ENCODE measurements at places on chromosomes 16 and 17.

GRCh38 chr16:3659251-3659650, 4.8 kb downstream of the DNASE1 start:
- DNase-seq, result no peak

- no peak for DNase-seq
Measured at GRCh38 chr17:58693751-58694150, 1.3 kb downstream of the RAD51C start.

DNA sequence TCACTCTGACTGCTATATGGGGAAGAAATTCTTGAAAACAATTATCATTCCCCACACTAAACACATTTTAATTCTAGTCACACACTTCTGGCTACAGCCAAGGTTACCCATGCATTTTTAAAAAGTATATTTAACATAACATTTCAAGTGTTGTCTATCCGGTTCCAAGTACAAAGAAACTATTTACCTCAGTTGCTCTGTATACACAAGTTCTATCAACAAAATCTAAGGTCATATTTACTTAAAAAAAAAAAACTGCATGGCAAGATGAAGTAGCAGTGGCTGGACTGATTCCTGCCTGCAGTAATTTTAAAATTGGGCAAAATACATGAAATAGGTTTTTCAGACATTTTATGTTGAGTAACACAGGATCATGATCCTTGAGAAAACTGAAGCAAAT, 155.9 kb upstream of the TOM1L1 start:
- no peak for DNase-seq

GRCh38 chr17:80000981-80001775, 34.5 kb downstream of the TBC1D16 start:
- no peak for DNase-seq

GRCh38 chr17:66679631-66680517, 155.0 kb upstream of the CACNG5 start:
- DNase-seq, result no peak

DNA sequence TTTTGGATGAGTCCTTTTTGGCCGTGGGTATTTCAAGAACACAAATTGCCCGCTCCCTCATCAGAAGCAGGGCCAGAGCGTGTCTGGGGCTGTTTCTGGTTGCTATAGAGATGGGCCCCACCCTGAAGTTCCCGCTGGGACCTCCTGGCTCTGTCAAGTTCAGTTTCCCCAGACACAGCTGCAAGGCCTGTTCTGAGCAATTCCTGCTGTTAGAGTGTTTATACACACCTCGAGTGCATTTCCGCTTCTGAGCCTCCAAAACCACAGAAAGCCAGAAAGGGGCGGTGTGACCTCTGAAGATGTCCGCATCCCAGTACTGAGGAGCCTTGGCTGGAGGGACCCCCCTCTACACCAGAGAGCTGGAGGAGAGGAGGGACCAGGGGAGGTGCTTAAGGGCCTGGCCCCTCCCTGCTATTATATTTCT, 9.3 kb upstream of the WBP2 start:
- DNase-seq, result no peak

DNA sequence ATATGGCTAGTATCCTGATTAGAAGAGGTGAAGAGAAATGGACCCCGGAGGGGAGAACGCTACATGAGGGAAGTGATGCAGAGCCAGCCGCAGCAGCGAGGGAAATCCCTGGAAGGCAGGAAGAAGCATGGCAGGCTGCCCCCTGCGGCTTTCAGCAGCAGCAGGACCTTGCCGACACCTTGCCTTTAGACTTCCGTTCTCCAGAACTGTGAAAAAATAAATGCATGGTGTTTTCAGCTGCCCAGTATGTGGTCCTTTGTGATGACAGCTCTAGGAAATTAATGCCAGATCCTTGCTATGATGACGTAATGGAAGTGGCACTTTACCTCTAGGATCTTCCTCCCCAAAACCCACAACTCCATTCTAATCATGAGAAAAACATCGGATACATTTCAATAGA, 9.7 kb upstream of the ZFP1 start:
- no peak for DNase-seq

DNA sequence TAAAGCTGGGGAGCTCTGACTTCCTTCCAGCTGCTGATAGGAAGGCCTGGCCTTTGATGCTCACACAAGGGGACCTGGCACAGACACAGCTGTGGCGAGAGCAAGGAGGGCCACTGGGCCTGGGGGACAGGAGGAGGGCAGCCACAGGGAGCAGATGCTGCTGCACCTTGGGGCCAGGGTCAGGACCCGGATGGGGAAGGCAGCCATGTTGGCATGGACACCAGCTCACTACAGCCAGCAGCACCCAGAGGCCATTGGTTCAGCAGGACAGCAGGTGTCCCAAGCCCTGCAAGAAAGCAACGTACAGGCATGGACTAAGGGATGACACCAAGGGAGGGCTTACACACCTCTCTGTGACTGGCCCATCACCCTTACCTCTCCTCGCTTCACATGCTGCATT, 8.0 kb upstream of the RNF112 start:
- no peak for DNase-seq

- no peak for DNase-seq
Measured at GRCh38 chr16:21654466-21654865, 2.1 kb upstream of the IGSF6 start.

DNA sequence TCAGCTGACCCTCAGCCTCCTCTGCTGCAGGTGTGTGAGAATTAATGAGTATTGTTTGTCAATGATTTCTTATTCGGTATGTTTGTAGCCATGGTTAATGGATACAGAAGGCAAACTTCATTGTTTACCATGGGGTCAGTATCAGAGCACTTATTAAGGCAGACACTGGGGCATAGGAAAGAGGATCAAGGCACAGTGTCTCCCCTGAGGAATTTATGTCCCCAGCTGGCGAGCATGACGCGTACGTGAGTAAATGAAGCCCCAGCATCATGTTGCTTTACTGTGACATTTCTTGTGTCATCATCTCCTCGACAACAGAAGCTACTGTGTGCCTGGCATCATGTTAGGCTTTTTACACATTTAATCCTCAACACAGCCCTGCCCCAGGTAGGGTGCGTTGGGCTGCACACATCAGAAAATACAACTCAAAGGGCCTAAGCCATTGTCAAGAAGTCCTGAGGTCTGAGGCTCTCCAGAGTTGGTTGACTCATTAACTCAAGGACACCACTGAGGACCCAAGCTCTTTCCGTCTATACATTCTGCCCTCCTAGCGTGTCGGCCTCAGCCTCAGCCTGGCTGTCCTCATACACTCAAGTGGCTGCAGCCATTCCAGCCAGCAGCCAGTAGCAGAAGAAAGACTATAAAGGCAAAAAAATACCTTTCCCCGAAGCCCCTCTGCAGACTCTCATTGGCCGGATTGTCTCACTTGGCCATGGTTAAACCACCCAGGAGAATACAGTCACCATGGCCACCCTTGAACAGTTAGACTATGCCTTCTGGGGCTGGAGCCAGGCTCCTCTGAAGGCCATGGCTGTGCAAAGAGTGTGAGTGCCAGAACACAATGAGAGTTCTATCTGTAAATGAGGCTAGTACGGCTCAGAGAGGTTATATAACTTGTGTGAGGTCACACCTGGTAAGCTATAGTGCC, 13.9 kb upstream of the ZCCHC14 start:
- DNase-seq, result no peak

GRCh38 chr16:22007509-22008214, at the start of gene MOSMO:
Gene MOSMO (plus strand): TSS chr16:22008111. CDS start chr16:22008302, 191 bp downstream.
- DNase-seq, result peak; percentile 50

GRCh38 chr16:63315229-63315628, 1279.0 kb upstream of the CDH8 start:
- no peak for DNase-seq

GRCh38 chr17:48374650-48375230, 55.3 kb downstream of the SKAP1 start:
- DNase-seq, result no peak

DNA sequence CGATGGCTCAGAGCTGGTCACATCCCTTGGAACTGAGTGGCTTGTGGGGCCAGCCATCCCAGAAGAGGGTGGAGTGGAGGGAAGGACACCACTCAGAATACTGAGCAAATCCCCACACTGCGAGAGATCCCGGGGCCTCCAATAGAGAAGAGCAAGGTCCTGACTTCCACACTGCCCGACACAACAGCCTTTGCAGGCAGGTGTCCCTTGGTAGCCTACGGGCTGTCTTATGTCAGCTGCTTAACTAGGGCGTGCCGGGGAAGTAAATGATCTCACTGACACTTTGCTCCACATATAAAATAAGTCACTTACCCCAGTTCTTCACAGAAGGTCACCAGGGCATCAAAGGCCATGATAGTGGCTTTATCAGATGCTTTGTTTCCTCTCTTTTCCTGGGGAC, 16.1 kb downstream of the RECQL5 start:
- no peak for DNase-seq

DNA sequence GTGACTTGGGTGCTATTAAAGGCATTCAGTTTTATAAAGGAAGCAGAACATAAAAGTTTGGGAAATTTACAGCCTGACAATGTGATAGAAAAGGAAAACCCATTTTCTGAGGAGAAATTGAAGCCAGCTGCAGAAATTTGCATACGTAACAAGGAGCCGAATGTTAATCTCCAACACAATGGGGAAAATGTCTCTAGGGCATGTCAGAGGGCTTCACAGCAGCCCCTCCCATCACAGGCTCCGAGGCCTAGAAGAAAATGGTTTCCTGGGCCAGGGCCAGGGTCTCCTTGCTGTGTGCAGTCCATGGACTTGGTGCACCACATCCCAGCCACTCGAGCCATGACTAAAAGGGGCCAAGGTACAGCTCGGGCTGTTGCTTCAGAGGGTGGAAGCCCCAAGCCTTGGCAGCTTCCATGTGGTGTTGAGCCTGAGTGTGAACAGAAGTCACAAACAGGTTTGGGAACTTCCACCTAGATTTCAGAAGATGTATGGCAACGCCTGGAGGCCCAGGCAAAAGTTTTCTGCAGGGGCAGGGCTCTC, 23.9 kb upstream of the TOM1L1 start:
- DNase-seq, result no peak

GRCh38 chr17:77153999-77154586, 13.3 kb downstream of the SEC14L1 start:
- no peak for DNase-seq

DNA sequence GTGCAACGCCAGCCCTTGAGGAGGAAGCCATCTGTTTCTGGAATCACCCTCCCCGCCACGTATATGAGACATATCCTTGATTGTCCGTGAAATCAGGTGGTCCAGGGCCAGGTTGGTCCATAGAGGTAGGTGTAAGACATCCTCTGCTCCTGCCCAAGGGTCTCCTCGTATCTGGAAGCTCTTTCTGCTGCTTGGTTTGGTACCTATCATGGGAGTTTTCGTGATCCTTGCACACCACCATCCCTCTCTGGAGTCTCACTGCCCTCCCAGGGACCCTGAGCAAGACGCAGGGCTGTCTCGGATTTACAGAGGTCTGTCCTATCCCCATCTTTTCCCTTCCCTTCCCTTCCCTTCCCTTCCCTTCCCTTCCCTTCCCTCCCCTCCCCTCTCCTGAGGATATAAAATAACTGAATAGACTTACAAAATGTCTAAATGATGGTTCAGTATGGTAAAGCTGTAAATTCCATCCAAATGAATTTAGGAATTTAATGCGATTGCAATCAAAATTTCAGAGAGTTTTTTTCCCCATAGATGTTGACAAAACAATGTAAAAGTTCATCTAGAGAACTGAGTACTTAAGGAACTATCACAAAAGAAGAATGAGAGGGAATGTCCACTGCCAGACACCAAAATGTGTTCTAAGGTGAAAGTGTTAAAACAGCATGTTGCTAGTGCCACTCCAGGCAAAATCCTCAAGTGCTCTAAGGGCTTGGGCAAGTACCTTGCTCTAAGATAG, 2.0 kb upstream of the CCDC42 start:
- DNase-seq, result no peak

DNA sequence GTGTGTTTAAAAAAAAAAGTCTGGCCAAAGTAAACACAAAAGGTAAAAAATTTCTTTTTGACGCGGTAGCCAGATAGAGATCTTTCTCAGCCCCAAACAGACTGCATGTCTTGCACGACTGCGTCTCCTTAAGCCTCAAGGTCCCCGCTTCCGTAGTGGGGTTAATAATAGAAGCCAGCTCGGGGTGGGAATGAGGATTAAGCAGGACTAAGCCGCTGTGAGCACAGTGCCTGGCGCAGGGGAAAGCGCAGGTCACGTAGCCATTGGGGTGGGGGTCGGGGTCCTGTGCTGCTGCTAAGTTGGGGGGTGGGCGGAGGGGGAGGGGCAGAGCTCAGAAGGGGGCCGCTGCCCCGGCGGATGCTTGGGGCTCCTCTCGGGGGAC, 521 bp downstream of the GGA2 start:
- DNase-seq, result no peak

DNA sequence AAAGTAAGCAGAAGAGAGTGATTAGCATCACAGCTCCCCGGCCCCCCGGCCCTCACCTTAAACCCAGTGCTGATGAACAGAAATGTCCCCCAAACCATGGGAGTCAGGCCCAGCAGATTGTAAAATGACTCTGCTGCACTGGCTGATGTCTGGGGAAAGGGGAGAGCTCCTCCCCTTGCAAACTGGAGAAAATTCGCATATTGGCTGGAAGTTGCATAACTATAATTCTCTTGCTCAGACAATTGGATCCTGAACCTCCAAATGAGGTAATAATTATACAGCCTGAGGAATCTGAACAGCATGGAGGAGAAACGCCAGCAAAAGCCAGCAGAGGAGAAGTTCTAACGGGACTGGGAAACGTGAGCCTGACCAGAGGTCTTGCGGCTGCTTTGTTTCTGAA, 109.7 kb downstream of the C16orf95 start:
- no peak for DNase-seq

GRCh38 chr16:78823027-78823426, 723.6 kb downstream of the WWOX start:
- DNase-seq, result no peak

DNA sequence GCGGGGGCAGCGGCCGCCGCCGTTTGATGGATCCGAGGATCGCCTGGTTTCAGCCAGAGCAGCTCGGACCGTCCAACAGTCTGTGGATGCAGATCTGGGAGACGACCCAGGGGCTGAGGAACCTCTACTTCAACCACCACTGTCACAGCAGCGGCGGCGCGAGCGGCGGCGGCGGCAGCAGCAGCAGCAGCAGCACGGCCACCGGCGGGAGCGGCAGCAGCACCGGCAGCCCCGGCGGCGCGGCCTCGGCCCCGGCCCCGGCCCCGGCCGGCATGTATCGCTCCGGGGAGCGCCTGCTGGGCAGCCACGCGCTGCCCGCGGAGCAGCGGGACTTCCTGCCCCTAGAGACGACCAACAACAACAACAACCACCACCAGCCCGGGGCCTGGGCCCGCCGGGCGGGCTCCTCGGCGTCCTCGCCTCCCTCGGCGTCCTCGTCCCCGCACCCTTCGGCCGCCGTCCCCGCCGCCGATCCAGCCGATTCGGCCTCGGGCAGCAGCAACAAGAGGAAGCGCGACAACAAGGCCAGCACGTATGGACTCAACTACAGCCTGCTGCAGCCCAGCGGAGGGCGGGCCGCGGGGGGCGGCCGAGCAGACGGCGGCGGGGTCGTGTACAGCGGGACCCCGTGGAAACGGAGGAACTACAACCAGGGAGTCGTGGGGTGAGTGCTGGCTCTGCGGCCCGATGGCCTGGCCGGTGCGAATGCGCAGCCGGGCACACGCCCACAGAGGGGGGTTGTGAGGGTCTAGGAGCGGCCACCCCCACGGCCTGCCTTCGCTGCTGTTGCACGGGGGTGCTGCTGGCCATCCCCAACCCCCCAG, 702 bp downstream of the TENT4B start:
- DNase-seq, result no peak
